ENCODE measurements at places on chromosomes 5 and 9.

- no peak for DNase-seq
Measured at GRCh38 chr5:29230591-29230990, 1962.9 kb upstream of the CDH6 start.

DNA sequence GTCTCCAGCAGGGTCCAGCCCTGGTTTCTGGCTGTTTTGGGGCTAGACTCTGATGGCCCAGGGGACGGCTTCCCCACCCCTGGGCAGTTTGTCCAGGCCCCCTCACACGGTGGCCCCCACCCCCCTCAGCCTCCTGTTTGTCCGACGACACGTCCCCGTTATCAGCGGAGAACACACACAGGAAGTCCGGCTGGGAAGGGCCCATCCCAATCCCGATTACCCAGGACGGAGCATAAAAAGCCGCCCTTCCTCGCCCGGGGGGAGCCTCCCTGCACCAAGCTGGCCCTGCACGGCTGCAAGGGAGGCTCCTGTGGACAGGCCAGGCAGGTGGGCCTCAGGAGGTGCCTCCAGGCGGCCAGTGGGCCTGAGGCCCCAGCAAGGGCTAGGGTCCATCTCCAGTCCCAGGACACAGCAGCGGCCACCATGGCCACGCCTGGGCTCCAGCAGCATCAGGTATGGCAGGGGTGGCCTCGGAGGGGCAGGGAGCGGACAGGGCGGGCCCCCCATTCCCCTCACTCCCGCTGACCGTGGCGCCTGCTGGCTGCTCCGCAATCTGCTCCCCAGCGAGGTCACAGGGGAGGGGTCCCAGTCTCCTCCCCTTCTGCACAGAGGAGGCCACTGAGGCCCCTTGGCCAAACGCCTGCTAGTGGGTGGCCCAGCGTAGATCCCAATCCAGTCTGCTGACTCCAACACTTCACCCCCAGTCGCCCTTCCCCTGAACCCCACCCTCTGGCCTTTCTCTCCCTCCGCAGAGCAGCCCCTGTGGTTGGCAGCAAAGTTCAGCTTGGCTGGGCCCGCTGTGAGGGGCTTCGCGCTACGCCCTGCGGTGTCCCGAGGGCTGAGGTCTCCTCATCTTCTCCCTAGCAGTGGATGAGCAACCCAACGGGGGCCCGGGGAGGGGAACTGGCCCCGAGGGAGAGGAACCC, at the start of gene EGFL7:
Gene EGFL7, plus strand, starts transcription at position 261 of the 926 bp plus-strand sequence. CDS start 5,367 bp downstream, outside the sequence.
- no peak for DNase-seq

DNA sequence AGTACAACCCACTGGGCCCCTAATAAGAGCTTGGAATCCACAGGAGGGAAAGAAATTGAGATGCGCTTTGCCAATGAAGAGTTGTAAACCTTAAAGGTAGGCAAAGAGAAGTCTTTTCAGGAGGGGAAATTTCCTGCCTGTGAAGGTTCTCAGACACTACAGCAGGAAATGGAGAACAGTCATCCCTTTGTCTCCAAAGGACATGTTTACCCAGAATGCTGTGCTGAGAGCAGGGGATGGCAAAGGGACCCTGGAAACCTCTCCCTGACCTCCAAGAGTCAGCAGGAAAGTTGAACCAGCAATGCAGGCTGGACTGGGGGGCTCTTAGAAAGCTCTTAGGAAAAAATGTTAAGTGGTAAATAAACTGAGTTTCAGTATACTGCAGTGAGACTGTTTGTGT, 103.2 kb downstream of the AK8 start:
- DNase-seq = no peak

GRCh38 chr5:171835066-171835465, 49.4 kb downstream of the SMIM23 start:
- no peak for DNase-seq

GRCh38 chr5:38463634-38464521, 92.6 kb downstream of the LIFR start:
- peak; percentile 82 for DNase-seq

DNA sequence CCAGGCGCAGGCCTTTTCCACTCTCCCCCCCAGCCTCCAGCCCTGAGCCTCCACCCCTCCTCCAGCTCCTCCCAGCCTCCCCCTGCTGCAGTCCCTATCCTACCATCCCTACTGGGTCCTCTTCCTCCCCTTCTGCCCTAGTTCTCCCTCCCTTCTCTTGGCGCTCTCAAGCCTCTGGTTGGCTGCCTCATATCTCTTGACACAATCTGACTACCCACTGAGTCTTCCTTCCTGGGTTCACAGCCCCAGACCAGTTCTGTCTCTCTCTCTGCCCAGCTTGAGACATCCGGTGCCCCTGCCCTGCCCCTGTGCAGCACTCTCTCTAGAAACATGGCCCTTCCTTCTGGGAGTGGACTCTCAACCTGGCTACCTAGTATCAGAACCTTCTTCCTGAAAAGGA, 76.2 kb downstream of the TSPAN17 start:
- DNase-seq = no peak

DNA sequence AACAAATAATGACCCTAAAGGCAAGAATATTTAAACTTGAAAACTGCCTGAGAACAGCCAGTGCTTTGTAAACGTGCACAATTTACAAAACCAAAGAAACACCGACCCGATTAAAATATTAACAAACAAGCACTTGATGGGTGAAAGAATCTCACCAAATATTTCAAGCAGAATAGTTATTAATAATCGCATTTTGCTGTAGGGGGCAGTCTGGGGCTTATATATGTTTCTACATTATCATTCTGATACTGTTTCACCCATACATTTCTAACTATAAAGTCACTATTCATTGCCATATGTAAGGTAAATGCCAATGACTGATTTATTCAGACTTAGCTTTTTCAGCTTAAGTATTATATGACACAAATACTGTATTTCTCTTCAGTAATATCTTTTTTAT, 37.7 kb downstream of the UBAP2 start:
- no peak for DNase-seq

- no peak for DNase-seq
Measured at GRCh38 chr5:58284886-58285285, 175.0 kb downstream of the PLK2 start.
